AG09319 (cell line): ENCODE measurements at places on chromosomes 6 and 20.

GRCh38 chr20:46367967-46368901 lies 38.2 kb downstream of the ELMO2 start:
- no peak for DNase-seq

GRCh38 chr20:59185809-59186208 lies 22.2 kb downstream of the ZNF831 start:
- DNase-seq = no peak

- no peak for DNase-seq
Observed at GRCh38 chr6:151005164-151005563, 139.7 kb downstream of the MTHFD1L start.

GRCh38 chr20:36004045-36004444 lies 35.7 kb downstream of the CNBD2 start:
- DNase-seq = no peak

DNA sequence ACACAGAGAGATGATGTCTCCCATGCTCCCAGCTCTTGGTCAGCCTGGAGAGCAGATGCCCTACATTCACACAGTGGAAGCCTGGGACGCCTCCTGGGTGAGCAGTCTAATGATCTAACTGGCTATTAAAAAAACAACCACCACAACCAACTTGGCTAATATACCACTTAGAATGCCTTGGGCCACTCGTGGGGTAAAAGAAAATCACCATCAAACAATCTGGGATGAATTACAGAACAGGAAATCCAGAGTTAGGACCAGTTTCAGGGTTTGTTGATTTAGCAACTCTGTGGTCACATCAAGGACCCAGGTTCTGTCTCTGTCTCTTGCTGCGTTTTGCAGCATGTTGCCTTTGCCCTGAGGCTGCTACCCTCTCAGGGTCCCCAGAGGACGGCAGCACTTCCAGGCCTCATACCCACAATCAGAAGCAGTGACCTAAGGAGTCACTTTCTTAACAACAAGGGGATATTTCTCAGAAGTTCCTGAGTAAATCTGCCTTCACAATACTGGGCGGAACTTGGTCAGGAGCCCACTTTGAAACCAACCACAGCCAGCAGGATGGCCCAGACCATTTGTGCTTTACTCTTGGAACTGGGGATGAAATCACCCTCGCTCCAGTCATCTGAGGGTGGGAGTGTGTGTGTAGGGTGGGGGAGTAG lies 118.7 kb downstream of the CLIC5 start:
- peak; percentile 88 for DNase-seq

DNA sequence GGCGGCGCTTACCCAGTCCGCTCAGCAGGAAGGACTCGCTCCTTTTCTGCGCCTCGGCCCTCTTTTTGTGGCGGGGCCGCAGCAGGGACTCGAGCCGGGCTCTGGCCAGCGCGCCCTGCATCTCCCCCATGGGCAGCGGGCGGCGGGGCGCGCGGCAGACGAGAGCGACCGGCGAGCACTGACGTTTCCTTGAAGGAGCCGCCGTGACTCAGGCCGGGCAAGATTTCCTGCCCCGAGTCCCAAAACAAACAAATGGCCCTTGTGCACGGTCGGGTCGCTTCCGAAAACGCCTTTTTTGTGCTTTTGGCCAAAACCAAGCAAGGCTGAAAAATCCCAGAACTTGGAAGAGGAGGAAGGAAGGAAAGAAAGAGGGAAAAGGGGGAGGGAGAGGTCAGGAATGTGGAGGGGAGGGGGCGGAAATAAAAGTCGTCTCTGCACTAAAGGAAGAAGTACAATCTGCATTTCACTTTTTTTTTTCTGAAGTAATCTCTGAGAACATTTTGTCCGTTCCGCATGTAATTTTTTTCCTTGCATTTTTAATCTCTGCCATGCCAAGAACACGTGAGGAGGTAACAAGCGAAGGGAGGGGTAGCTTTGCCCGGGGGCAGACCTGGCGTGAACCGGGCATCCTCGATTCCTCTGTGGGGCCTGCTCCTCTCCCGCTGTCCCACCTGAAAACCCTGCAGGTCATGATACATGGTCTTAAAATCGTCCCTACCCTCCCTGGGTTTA lies 123.3 kb upstream of the SLC2A12 start:
- DNase-seq = no peak

GRCh38 chr20:50191065-50191543 lies 474 bp downstream of the CEBPB start:
- no peak for DNase-seq

DNA sequence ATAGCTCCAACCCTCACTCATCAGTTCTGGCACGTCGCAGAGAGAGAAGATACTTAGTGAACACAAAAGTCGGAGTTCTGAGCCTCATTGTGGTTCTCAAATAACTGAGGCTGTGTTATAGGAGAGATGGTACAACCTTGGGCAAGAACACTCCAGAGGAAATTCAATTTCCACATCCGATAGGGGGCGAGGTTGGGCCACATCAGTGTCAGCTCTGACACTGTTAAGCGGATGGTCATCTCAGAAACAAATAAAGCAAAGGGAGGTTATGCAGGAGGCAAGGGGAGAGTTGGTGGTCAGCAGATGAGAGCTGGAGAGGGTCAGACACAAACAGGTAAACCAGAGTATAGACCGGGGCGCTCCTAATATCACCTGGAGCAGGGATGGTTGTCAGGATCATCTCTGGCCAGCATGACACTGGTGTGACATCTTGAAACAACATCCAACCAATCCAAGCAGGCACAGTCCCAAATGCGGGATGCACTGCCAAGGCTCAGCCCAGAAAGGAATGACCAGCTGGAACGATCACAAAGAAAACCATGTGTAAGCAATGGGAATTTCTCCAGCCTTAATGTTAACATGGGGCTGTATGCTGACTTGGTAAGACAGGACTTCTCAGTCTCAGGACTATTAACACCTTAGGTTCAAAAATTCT lies 331.8 kb downstream of the HACE1 start:
- no peak for DNase-seq

DNA sequence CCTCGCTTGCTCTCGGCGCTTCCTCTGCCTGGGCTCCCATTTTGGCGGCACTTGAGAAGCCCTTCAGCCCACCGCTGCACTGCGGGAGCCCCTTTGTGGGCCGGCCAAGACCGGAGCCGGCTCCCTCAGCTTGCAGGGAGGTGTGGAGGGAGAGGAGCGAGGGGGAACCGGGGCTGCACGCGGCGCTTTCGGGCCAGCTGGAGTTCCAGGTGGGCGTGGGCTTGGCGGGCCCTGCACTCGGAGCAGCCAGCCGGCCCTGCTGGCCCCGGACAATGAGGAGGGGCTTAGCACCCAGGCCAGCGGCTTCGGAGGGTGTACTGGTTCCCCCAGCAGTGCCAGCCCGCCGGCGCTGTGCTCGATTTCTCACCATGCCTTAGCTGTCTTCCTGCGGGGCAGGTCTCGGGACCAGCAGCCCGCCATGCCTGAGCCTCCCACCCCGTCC lies 10.2 kb upstream of the SRPK1 start:
- DNase-seq = no peak

GRCh38 chr6:133894795-133895358 lies 6.0 kb downstream of the TCF21 start:
- no peak for DNase-seq

GRCh38 chr20:9441948-9442347 lies 72.4 kb upstream of the LAMP5 start:
- no peak for DNase-seq

GRCh38 chr6:6006428-6007365 lies at the start of gene NRN1:
Gene NRN1 (minus strand): TSS chr6:6006925. CDS start chr6:6006749, 176 bp downstream.
- no peak for DNase-seq

GRCh38 chr6:34518669-34519365 lies 37.3 kb downstream of the SPDEF start:
- DNase-seq = no peak

- DNase-seq = no peak
Observed at GRCh38 chr20:54891907-54892306, 416.5 kb downstream of the DOK5 start.

- DNase-seq = peak; percentile 86
Observed at GRCh38 chr6:161168281-161168891, 105.5 kb downstream of the AGPAT4 start.

DNA sequence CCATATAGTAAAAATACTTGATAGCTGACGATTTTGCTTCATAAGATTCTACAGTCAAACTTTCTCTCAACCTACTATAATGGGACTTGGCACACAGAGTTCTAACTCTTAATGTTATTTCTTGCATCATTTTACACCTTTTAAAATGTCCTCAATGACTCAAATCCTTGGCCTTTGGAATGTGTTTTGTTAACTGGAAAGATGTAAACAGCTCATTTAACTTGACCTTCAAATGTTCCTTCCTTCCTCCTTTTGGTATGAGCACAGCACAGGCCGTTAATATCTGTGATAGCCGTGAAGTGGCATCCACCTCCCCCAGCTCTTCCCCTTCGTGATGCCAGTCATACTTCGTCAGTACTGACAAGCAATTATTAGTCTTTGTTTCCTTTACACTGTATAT lies 972.0 kb upstream of the CITED2 start:
- no peak for DNase-seq

DNA sequence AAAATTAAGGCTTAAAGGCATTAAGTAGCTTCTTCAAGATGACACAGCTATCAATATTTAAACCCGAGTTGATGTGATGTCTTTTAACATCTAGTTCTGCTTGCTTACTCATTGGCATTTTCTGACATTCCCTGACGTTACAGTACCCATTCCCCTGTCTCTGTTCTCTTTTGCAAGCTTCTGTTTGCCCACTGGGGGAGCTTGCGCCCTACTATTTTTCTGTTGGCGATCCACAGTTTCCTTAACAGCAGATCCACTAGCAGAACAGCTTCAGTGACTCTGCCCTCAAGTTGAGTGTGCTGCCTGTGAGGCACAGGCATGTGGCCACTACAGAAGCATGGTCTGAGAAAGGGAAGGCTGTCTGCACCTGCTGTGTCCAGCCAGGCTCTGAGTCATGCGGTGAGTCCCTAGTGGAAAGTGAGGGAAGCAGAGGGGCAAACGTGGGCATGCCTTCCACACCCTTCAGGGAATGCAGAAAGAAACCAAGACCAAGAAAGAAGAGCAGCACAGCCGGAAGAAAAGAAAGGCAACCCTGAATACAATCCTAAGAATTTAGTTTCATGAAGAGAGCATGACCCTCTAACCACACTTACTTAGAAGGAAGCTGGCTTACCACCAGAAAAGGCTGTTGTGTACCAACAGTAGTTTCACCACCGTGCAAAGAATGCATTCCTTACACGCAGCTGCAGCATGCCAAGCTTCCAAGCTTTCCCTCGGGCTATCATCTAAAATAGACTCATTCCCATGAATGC lies 97.7 kb upstream of the VGLL2 start:
- no peak for DNase-seq

DNA sequence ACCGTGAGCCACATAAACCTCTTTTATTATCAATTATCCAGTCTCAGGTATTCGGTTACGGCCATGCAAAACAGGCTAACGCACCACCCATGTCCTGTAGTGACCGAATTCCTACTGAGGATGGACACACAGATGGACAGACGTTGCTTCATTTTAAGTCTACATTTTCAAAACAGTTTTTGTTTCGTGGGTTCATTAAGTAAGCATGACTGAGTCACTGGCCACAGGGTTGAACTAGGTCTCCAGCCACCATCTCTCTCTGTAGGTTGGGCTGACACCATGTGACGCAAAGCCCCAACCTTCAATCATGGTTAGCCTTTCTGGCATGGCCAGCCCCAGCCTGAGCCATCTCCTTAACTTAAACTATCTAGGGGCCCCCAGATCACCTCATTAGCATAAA lies 110.0 kb upstream of the SLC22A23 start:
- DNase-seq = no peak

GRCh38 chr20:44714701-44715498 lies at the start of gene CCN5:
Gene CCN5 (plus strand): TSS chr20:44715369. CDS start chr20:44715391, 22 bp downstream.
- no peak for DNase-seq

DNA sequence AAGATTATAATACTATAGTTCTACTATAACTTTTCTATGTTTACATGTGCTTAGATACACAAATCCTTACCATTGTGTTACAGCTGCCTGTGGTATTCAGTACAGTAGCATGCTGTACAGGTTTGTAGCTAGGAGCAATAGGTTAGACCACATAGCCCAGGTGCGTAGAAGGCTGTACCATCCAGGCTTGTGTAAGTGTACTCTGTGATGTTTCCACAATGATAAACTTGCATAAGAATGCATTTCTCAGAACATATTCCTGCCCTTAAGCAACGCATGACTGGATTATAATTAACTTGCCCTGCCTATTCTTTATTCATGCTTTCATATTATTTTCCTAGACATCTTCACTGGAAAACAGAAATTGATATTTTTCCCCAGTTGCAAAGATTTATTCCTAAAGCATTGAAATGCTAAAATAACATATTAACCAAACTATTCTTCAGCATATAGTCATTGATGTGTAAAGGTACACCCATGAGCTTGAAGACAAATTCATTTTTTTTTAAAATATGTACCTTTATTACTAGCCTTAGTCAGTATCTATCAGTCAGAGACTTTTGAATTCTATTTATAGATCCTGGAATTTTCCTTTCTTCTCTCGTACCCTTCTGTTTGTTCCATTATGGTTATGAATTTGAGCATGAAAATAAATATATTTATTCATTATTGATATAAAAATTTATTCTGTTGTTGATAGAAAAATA lies 7.2 kb upstream of the CTAGE9 start:
- no peak for DNase-seq

DNA sequence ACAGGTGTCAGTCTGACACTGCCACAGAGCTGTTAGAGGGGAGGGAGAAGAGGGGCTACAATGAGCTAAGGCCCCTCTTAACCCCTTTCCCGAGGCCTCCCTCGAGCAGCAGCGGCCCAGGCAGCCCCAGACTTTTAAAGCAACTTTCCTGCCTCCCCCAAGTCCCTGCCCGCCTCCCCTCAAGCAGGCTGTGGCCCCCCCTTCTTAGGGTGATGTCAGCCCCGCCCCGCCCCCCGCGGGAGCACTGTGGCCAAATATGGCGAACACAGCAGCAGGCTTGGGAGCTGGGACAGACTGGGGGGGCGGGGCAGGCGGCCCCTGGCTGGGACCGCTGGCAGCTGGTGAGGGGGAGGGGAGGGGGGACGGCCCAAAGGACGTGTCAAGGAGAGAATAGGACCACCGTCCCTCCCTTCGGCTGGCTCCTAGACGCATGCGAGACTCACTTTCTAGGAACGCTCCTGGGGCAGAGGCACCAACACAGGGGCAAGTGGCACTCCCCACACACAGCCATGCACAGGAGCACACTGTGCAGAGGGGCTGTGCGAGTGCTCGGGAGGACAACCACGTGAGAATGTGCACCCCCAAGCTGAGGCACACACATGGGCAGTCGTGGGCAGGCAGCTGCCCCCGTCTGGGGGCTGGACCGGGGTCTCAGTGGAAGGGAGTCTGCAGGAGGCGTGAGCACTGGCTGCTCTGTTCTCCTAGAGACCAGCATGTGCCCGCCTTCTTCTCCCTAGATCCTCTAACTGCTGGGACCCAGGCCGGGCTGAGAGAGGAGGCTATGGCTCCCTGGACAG lies 6.7 kb downstream of the TEAD3 start:
- peak; percentile 46 for DNase-seq

GRCh38 chr6:170245475-170245992 lies 45.3 kb downstream of the DLL1 start:
- no peak for DNase-seq
